ENCODE measurements at places on chromosomes 11 and 22. TPM values are rescaled to one million over a fixed set of nuclear protein-coding genes. Genes with fewer than 3 reads are reported as not detected.

Gene MRGPRF
- 33.0 TPM for total RNA-seq

Gene TEX12
- 0.13 TPM for total RNA-seq

Gene PTPRCAP
- total RNA-seq: 0.26 TPM

Gene NCF4
- total RNA-seq: not detected

Gene MYO18B
- 11.1 TPM for total RNA-seq

Gene EMID1
- total RNA-seq: not detected

Gene DCDC1
- under 0.01 TPM for total RNA-seq

Gene OR5P2
- not detected for total RNA-seq

Measured in aortic smooth muscle cell (primary cell).